WERI-Rb-1 (cell line): ENCODE measurements at places on chromosomes 6 and 20.

- peak; percentile 55 for DNase-seq
Observed at GRCh38 chr6:7529141-7529540, 12.3 kb upstream of the DSP start.

DNA sequence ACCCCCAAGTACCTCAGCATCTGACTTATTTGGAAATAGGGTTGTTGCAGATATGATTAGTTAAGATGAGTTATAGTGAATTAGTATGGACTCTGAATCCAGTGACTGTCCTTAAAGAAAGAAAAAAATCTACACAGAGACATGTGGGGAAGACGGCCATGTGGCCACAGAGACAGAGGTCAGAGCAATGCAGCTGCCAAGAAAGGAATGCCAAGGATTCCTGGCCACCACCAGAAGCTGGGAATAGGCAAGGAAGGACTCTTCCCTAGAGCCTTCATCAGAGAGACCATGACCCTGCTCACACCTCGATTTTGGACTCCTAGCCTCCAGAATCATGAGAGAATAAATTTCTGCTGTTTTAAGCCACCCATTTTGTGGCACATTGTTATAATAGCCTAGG is 81.8 kb downstream of the FYN start:
- no peak for DNase-seq

GRCh38 chr6:44367681-44368080 is 19.8 kb upstream of the CDC5L start:
- DNase-seq, result peak; percentile 70

DNA sequence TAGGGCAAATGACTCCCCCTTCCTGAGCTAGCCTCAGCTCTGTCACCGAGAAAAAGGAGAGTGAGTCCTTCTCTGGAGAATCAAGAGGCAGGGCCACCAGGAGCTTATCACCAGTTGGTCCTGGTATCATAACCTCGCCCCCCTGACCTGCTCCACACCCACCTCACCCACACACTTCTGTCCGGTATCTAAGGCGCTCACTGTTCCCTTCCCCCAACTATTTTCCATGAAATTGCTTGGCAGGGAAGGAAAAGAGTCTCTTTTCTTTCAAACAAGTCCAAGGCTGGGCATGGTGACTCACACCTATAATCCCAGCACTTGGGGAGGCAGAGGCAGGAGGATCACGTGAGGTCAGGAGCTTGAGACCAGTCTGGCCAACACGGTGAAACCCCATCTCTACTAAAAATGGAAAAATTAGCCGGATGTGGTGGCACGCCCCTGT is 77.6 kb downstream of the ZMYND8 start:
- no peak for DNase-seq

- no peak for DNase-seq
Observed at GRCh38 chr20:9375221-9375681, 139.1 kb upstream of the LAMP5 start.

DNA sequence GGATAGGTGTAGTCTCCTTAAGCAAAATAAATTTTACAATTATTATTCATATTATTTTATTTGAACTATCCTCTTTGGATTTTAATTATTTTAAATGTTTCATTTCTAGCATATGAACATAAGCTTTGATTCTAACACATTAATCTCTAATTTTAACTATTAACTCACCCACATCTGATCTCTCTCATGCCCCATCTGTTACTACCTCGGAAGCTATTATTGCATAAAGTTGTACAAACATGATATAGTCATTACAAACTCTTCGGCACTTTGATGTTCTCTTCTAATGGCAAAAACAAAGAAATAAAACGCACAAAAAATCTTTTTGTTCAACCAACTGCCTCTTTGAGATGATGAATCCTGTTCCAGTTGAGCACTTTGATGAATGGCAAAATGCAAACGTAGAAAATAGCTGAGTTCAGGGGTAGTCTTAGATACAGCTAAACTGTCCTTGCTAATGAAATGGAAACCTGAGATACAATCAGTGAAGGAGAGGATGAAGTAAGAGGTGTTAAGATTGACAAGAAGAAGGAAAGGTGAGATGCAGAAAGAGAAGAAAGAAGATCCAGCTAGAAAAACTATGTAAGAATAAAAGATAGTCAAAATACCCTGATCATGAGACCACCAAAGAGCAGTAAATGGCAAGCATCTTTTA is 41.1 kb downstream of the EPM2A start:
- no peak for DNase-seq
